ENCODE measurements at places on chromosomes 7 and 10. TPM values are rescaled to one million over a fixed set of nuclear protein-coding genes. Genes with fewer than 3 reads are reported as not detected.

Gene AOC1
- 0.26 TPM for total RNA-seq

Gene CDK14
- 61.0 TPM for total RNA-seq

Gene CALHM2
- 52.8 TPM for total RNA-seq

Gene AEBP1
- 395 TPM for total RNA-seq

Gene VIPR2
- total RNA-seq = 3.4 TPM

Gene MYO1G
- total RNA-seq = 0.59 TPM

Gene ATP6V0A4
- not detected for total RNA-seq

Gene CACNA2D1
- 30.1 TPM for total RNA-seq

Gene VPS37D
- total RNA-seq = 9.3 TPM

Gene DRGX
- 0.14 TPM for total RNA-seq

Gene FAM25A
- total RNA-seq = not detected

Gene CCZ1B
- total RNA-seq = 105 TPM

Gene GCK
- total RNA-seq = 1.8 TPM

Gene XRCC2
- not detected for total RNA-seq

Gene BLNK
- total RNA-seq = 1.8 TPM

Gene GHRHR
- not detected for total RNA-seq

Gene ARMC10
- 47.0 TPM for total RNA-seq

Gene LIPN
- not detected for total RNA-seq

Gene BAMBI
- total RNA-seq = 10.0 TPM

Gene TLL2
- total RNA-seq = not detected

Gene CUZD1
- total RNA-seq = 1.5 TPM

Gene GIMAP4
- 64.7 TPM for total RNA-seq

Gene TMEM140
- total RNA-seq = 30.0 TPM
